Stimulated activated naive B cell treated with anti-CD40 and anti-IgM and Interleukin-4, amounts not matched to agents 10 μg/mL and 1 μg/mL and 100 μg/mL, for 72 hours (primary cell): ENCODE measurements at places on chromosomes 1 and 21.

DNA sequence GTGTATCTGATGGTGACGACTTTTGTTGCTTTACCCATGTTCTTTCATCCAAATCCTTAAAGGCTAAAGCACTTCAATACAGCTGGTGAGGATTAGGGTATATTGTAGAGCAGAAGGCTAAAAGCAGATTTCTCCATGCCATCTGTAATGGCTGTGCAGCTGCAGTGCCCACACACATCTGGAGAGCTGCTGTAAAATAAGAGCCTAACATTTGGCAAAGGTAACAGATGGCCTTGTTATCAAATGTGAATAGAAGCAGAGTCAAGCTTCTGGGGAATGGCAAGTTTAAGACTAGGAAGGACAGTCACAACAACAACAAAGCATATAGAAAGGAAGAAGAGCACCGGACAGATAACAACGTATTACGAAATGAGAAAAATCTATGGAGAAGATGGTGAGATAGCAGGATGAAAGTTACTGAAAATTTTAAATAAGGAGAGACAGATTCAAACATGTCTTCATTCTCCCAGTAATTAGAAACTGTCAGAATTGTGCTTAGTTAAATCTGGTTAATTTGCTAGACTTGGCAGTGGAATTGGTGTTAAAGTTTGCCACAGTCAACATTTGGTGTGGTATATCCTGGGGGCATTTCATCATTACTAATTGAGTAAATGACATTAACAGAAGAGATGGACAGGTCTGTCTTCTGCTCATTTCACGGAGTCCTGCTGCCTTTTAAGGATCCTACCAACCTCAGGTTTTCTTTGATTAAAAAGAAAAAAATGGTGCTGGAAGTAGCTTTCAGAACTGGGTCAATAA, 1093.2 kb downstream of the ADGRL2 start:
- no peaks in the 10 kb centered on the region for H3K27me3 ChIP-seq
- no peaks in the 10 kb centered on the region for H3K36me3 ChIP-seq
- H3K4me1 ChIP-seq = no peaks in the 10 kb centered on the region
- DNase-seq = no peak
- H3K27ac ChIP-seq = no peak overlapping the region
- no peak overlapping the region for H3K4me3 ChIP-seq

- no peak for DNase-seq
- peak overlapping the region; percentile 53 for H3K27ac ChIP-seq
- H3K4me1 ChIP-seq = peaks cover 10% of the 10 kb centered on the region
- no peaks in the 10 kb centered on the region for H3K36me3 ChIP-seq
Observed at GRCh38 chr1:86502721-86503405, 34.1 kb downstream of the CLCA1 start.

DNA sequence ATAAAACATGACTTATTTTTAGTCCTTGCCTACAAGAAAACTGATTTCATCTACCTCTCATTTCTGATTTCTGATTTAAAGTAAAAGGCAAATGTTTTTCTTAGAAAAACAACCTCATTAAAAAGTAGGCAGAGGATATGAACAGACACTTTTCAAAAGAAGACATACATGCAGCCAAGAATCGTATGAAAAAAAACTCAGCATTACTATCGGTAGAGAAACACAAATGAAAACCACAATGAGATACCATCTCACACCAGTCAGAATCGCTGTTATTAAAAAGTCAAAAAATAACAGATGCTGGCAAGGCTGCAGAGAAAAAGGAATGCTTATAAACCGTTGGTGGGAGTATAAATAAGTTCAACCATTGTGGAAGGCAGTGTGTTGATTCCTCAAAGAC, 16.2 kb downstream of the ODR4 start:
- H3K4me3 ChIP-seq = no peak overlapping the region
- DNase-seq = no peak
- H3K4me1 ChIP-seq = no peaks in the 10 kb centered on the region
- peaks cover 34% of the 10 kb centered on the region for H3K36me3 ChIP-seq

GRCh38 chr1:19974822-19975416, 4.5 kb downstream of the PLA2G2A start:
- H3K4me1 ChIP-seq = no peaks in the 10 kb centered on the region
- no peak overlapping the region for H3K4me3 ChIP-seq
- no peak overlapping the region for H3K27ac ChIP-seq
- no peaks in the 10 kb centered on the region for H3K36me3 ChIP-seq
- peaks cover 35% of the 10 kb centered on the region for H3K27me3 ChIP-seq

- no peak for DNase-seq
Observed at GRCh38 chr21:45145146-45145545, 70.8 kb downstream of the ADARB1 start.

DNA sequence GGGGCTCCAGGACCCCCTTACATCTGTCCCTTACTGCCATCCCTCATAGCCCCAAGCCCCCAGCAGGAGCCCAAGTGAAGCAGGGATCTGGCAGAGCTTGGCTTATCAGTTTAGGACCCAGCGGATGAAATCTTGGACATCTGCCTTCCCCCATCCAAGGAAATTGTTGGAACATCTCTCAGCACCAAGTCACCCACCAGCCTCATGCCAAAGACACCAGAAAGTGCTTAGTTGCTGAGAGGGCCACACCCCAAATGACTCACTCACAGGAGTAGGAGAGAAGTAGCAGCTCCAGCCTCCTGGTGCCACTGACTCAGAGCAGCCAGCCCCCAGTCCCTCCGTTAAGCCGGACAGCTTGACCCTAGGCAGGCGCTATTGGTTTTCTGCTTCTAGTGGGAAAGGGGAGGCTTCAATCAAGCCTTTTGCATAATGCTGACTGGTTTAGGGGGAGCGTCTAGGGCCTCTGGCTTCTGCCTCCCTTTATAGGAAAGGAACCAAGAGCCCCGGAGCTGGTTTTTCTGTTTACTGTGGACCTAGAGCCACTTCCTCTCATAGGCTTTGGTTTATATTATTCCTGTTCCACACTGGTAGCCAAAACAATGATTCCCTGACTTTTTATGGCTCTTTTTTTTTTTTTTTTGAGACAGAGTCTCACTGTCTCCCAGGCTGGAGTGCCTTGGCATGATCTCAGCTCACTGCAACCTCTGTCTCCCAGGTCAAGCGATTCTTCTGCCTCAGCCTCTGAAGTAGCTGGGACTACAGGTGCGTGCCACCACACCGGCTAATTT, 114.2 kb upstream of the IPO9 start:
- DNase-seq = no peak
- no peaks in the 10 kb centered on the region for H3K27me3 ChIP-seq
- H3K36me3 ChIP-seq = no peaks in the 10 kb centered on the region
- peak overlapping the region; percentile 20 for H3K27ac ChIP-seq
